Urinary bladder (tissue), 4 donors: ENCODE measurements at places on chromosomes 2 and 18. TPM values are rescaled to one million over a fixed set of nuclear protein-coding genes. Genes with fewer than 3 reads are reported as not detected.

DNA sequence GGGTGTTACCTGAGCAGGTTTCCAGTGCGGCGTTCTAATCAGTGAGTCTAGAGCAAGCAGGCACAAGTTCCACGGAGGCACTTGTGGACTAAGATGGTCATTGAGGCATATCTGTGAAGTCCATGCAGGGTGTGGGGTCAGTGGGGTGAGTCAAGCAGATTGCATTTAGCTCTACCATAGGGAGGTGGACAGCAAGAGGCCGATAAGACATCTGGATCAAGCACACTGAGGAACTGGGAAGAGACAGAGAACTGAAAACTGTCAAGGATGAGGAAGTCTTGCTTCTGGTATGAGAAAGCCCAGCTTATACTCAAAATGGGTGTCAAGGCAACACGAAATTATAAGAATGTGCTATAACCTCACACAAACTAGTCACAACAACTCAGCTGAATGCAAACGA is 61.2 kb upstream of the SLC39A10 start:
- DNase-seq = no peak

GRCh38 chr2:133589456-133589855 is 21.2 kb upstream of the NCKAP5 start:
- DNase-seq = no peak

- no peak for DNase-seq
These were observed 257.9 kb downstream of the NDUFA10 start for GRCh38 chr2:239767021-239767905.

GRCh38 chr2:130341562-130342019 is 1.1 kb upstream of the IMP4 start:
- DNase-seq = no peak

DNA sequence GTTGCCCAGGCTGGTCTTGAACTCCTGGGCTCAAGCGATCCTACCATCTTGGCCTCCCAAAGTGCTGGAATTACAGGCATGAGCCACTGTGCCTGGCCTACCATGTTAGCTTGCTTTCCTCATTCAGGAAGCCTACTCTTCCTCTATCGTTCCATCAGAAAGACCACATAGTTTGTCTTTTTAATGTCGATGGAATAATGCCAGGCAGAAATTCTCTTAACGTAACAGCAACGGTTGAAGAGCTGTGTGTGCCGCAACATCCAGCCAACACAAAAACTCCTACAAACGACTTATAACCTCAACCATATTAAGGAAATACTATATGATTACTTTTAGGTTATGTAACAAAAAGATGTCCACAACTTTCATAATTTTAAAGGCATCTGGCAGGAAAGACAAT is 10.5 kb downstream of the ITGB1BP1 start:
- no peak for DNase-seq

DNA sequence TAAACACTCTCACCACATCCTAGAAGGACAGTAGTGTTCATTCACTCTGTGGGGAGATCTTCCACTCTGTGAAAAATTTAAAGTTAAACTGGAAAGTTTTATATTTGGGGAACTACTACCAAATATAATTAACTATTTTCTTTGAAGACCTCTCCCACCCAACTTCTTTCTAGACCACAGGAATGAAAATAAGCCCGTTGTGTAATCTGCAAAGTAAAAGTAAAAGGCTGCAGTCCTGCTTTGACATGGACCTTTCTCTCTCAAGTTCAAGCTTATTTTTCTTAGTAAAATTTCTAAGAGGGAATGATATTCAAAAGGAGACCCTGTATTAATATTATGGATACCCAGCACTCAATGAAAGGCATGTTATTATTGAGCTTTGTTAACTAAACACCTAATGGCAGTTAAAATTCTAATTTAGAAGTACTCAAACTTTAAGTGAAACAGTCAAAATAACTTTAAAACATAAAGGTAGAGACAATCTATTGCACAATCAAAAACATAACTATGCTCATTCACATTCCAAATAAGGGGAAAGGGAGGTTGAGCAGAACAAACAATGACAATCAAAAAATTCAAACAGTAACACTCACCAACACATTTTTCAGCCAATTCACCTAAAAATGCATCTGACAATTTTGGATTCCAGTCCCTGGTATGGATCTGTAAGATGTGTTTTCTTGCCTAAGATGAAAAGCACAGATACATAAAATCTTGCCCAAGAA is 98.5 kb downstream of the ATAD2B start:
- no peak for DNase-seq

DNA sequence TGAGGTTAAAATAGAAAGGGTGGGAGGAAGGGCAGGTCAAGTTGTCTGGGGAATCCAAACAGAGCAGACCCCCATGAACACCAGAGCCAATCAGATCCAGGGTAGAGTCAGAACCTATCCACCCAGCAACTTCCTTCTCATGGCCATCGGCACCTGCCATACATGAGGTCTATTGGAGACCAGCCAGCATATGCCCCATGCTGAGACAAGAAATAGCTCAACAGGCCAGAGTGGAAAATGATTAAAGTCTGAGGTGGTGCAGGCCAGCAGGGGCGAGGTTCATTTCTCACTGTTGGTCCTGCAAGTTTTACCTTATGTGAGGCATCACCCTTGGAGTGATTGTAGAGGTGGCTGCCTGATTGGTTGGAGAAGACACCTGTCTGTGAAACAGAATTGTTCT is 89.2 kb downstream of the LONRF2 start:
- DNase-seq = no peak

GRCh38 chr18:39389800-39390379 is 1824.3 kb upstream of the CELF4 start:
- no peak for DNase-seq

DNA sequence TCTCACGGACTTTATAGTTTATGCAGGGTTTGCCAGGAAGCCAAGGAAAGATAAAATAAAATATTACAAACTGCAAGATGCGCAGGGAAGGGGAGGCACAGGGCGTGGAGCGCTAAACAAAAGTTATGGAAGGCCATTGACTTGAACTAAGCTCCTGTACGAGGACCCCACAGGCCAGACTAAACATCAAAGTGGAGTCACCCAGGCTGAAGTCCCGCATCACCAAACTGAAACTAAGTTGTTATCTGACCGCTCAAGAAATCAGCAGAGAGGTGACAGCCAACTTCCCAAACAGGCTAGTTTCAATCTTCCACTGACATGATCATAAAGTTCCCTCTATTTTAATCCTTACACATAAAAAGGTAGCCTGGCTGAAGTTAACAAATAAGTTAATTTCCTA is 90.5 kb upstream of the YWHAQ start:
- DNase-seq = no peak

GRCh38 chr18:73615506-73615905 is 532.1 kb downstream of the FBXO15 start:
- no peak for DNase-seq

DNA sequence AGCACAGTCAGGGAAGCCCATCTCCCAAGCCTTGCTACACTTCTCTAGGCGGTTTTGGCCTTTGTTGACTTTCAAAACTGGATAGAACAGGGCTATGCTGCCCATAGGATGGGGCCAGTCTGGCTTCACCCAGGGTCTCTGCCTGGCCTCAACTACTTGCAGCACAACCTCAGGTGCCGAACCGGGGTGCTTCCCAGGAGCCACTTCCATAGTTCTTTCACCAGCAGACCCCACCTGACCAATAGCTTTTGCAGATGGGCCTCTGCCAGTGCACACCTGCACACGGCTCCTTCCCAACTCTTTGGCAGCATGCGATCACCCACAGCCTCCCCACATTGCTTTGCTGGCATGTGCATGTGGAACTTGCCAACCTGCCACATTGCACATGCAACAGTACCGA is 331.6 kb downstream of the CPS1 start:
- no peak for DNase-seq

- DNase-seq = no peak
These were observed 143.7 kb upstream of the NOSTRIN start for GRCh38 chr2:168658706-168659105.

GRCh38 chr2:108594982-108595464 is 60.8 kb downstream of the LIMS1 start:
- no peak for DNase-seq

GRCh38 chr18:49162226-49162864 is 211.6 kb upstream of the SMAD7 start:
- DNase-seq = no peak

DNA sequence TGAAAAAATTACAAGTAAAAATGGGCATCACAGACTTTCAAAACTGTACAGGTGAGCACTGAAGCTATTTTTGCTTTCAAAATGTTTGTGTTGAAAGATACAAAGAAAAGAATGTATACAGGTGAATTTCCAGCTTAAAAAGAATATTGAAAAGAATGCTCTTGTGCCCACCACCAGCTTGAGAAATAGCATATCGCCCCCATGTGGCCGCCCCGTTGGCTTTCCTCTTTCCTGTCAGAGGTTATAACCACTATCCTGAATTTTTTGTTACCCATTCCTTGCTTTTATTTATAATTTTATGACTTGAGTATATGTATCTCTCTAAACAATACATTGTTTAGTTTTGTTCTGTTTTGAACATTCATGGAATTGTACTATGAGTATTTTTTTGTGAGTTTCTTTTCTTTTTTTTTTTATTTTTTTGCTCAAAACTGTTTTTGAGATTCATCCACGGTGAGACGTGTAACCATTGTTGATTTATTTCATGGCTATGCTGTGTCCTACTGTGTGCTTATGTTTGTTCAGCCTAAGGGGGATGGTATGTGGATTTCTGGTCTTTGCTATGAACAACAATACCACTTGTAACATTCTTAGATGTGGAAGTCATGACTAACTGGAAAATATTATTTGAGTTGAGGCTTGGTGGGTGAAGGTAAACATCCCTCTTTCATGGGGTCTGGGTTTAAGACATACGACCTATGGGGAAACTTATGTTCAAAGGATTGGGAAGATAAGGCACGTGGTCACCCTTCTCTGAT is 11.6 kb downstream of the TRPM8 start:
- DNase-seq = no peak

- no peak for DNase-seq
These were observed 25.7 kb downstream of the FAM168B start for GRCh38 chr2:131067465-131068125.

- DNase-seq = no peak
These were observed 723.7 kb downstream of the DCDC2C start for GRCh38 chr2:4427083-4427482.

DNA sequence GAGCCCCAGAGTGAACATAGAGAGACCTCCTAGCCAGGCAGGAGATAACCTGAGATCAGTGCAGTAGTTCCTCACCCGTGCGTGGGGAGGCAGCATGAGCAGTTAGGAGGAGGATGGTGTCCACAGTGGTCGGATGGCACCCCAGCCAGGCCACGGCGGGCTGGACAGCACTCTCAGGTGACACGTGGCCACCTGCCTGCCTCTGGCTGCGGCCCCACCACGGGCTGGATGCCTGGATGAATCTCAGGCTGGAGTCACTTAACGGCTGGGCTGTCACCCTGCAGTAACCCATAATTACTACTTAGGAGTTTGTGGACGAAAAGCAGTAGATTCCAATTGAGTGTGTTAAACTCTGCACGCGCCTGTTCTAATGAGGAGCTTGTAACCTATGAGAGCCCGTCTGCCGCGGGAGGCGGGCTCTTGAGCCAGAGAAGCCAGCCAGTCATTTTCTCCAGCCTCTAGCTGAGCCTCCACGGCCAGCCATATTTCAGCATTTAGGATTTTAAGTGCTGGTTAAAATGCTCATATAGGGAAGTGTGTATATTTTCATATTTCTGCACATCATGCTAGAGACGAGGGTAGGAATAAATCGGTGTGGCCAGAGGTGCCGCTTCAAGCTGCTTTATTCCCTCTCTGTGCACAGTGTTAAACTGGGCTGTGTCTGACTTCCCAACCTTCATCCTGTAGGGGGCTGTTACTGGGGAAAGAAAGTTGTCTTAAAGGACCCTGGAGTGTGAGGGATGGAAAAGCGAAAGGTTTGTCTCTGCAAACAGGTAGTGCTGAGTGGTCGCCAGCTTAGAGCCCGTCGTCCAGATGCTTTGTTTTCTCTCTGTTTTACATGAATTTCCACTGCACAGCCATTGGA is 144.0 kb downstream of the GLI2 start:
- DNase-seq = no peak

DNA sequence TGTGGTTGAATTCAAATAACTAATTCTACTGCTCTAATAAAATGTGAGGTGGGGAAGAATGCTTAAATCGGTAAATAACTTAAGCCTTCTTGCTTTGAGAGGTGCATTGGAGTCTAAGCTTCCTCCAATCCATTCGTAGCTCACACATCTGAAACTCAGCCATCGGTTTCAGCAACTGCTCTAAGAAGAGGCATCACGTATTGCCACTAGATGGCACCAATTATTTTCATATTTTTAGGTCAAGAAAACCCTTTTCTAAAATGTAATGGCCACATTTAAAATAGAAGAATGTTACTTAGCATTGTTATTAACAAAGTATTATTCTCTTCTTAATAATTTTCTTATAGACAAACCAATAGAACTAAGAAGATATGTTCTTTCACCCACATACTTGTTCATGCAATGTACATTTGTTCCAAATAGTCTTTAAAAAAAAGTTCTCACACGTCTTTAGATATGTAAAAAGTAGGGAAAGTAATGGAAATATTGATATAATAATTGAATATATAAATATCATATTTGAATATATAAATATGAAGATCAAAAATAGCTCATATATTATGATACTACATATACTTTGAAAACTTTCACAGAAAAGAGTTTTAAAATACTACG is 229.8 kb downstream of the CCDC178 start:
- DNase-seq = no peak

- DNase-seq = peak; percentile 25
These were observed 181.7 kb upstream of the ETAA1 start for GRCh38 chr2:67215214-67216055.

GRCh38 chr18:77131100-77131651 is 1.4 kb downstream of the MBP start:
- no peak for DNase-seq

Gene RAX
- polyA plus RNA-seq = not detected

Gene NXPH2
- polyA plus RNA-seq = not detected

Gene INHBB
- 11.2 TPM for polyA plus RNA-seq

Gene ST6GAL2
- polyA plus RNA-seq = 1.3 TPM

Gene LPIN2
- polyA plus RNA-seq = 17.6 TPM

Gene REG1B
- polyA plus RNA-seq = 1.7 TPM

Gene MEP1B
- not detected for polyA plus RNA-seq

Gene KCNJ3
- 0.52 TPM for polyA plus RNA-seq
